RKO (cell line): ENCODE measurements at places on chromosomes 3 and 15.
A peak's percentile ranks its signal among the peaks of the same experiment; 100 is the strongest.

DNA sequence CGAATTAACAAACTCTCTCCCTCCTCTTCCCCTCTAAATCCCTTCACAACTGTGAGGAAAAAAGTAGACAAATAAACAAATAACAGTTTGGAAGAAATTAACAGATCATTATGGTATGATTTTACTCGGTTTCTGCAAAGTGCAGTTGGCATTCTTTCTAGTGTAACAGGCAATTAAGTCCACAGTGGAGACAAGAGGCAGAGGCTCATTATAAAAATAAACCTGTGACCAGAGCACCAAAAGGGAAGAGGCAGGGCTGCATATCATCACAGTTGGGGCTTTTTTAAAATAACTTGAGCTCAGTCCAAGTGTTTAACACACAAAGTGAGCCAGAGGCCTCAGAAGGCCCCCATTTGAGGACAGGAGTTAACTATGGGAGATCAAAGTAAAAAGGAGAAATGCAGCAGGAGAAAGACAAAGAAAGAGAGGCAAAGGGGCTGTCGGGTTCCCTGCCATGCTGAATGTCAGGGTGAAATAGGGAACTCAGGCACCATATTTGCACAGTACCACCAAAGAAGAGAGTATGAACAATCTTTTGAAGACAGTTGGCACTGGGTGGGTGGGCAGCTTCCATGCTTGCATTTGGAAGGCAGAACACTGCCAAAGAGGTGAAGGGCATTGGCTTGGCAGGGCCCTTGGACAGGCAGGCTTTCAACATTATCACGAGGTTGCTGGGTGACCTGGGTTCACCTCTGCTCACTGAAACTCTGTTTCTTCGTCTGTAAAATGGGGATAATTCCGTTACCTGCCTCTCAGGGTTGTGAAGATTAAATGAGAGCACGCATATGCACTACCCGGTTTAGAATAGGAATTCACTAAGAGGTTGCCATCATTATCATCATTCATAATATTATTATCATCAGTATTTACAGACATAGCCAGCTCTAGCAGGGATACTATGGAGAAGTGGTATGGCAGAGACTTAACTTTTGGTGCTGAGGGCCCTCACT is 134.5 kb downstream of the MEX3B start:
- no peak for DNase-seq

DNA sequence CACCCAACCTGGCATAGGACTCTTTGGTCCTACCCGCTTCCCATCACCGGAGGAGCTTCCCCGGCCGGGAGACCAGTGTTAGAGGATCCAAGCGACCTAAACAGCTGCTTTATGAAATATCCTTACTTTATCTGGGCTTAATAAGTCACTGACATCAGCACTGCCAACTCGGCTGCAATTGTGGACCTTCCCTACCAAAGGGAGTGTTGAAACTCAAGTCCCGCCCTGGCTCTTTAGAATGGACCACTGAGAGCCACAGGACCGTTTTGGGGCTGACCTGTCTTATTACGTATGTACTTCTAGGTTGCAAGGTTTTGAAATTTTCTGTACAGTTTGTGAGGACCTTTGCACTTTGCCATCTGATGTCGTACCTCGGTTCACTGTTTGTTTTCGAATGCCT is 761.2 kb upstream of the LMCD1 start:
- no peak for DNase-seq

DNA sequence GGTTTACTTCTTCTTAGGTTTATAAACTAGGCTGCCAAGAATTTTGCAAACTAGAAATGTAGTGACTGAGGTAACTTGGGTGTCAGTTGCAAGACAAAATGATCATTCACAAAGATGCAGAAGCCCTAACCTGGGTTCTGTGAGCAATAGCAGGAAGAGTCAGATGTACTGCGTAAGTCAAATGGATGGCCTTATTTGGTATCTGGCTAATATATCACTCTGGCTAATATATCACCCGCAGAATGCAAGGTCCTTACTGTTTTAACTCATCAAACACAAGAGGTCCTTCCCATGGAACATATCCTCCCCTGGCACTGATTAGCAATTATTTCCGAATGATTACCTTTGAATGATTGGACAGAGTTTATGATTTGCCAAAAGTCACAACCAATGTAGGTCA is 37.4 kb downstream of the RBMS3 start:
- no peak for DNase-seq

DNA sequence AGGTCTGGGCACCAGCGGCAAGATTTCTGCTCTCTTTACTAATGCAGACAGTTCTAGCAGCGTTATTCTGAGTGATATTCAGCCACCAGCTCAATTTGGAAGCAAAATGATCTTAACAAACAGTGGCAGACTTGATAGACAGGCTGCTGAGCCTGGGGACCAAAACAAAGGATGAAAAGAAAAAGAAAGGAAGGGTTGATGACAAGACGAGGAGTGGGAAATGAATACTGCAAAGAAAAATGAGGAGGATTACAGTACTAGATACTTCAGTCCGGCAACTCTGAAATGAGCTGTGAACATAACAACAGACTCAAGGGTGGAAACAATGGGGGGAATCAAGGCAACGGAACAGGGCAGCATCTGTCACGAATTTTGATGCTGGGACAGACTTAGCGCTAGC is 28.8 kb downstream of the FHIT start:
- no peak for DNase-seq

DNA sequence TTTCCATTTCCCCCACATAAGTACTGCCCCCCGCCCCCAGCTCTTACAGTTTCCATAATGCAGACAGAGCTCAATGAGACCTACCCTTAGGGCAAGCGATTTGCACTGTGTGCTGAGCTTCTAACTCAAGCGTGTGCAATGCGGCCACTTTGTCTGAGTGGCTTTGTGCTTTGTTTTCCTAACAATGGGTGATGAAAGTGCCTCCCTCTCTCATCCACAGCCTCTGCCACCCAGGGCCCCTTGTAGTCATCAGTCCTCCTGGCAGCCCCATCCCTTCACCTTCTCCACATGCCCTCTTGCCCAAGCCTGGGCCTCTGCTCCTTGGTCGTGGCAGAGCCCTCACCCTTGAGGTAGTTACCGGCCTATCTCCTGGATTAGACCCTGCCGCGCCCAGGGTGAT is 17.2 kb downstream of the DAPK2 start:
- DNase-seq = no peak

GRCh38 chr3:35944926-35945710 is 305.8 kb downstream of the ARPP21 start:
- DNase-seq = peak; percentile 9

DNA sequence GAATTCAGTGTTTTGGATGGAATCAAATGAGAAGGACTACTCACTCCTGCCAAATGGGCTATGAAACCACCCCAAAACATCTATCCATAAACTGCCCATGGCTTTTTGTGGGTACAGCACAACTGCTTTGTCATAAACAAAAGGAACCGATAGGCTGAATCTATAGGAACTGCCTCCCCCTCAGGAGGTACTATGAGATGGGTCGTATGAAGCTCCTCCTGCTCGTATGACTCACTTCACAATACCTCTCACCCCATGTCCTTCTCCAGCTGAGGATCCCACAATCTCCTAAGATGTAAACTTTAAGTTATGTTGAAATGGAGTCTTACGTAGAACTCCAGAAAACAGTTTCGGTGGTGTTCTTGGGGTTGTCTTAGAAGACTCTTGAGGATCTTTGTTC is 129.9 kb upstream of the SAMMSON start:
- no peak for DNase-seq

GRCh38 chr15:78797951-78798350 is 13.3 kb downstream of the ADAMTS7 start:
- no peak for DNase-seq

GRCh38 chr3:151866711-151867410 is 6.6 kb upstream of the SUCNR1 start:
- DNase-seq = no peak

DNA sequence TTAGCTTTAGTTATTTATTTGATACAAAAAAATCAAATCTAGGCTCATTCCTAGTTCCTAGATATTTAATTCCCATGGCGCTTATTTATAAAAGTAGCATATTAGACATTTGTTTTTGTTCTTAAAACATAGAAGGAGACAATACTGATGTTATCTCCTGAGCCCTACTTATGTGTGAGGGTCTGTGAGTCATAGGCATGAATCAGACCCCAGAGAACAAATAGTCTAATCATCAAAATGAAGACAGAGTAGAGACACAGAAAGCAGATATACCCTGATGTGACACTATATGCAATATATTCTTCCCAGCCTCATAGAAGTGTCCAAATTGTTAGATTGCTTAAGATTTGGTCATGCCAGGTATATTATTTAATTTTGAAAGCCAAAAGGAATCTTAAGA is 44.9 kb downstream of the PEX5L start:
- DNase-seq = no peak

- DNase-seq = no peak
Measured at GRCh38 chr15:67735896-67736295, 89.4 kb upstream of the SKOR1 start.

GRCh38 chr15:89400782-89401545 is 66.3 kb upstream of the POLG start:
- DNase-seq = no peak

- no peak for DNase-seq
Measured at GRCh38 chr3:153767601-153768560, 353.3 kb upstream of the ARHGEF26 start.

DNA sequence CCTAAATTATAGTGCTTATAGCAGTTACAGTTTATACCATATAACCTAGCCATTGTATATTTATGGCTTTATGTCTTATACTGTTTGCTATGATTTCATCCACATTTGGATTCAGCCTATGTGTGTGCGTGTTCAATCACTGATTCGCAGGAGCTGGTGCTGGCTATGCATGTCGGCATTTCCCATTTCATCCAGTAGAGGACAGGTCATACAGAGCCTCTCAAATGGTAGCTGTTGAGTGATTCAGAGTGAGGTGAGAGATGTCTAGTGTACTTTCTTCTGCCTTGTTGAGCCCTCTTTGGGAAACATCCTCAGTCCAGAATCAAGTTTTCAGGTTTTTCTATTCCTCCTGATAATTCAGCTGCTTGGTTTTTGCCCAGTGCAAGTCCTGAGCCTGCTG is 76.1 kb downstream of the FRMD4B start:
- DNase-seq = peak; percentile 73

GRCh38 chr15:59252137-59252536 is 45.5 kb downstream of the LDHAL6B start:
- DNase-seq = no peak

GRCh38 chr3:43061101-43061895 is 44.6 kb downstream of the POMGNT2 start:
- DNase-seq = no peak

GRCh38 chr3:175020101-175020500 is 161.0 kb downstream of the NAALADL2 start:
- no peak for DNase-seq

GRCh38 chr3:128549283-128550112 is 56.5 kb upstream of the GATA2 start:
- DNase-seq = no peak

- no peak for DNase-seq
Measured at GRCh38 chr3:33488683-33489082, 48.5 kb upstream of the UBP1 start.

DNA sequence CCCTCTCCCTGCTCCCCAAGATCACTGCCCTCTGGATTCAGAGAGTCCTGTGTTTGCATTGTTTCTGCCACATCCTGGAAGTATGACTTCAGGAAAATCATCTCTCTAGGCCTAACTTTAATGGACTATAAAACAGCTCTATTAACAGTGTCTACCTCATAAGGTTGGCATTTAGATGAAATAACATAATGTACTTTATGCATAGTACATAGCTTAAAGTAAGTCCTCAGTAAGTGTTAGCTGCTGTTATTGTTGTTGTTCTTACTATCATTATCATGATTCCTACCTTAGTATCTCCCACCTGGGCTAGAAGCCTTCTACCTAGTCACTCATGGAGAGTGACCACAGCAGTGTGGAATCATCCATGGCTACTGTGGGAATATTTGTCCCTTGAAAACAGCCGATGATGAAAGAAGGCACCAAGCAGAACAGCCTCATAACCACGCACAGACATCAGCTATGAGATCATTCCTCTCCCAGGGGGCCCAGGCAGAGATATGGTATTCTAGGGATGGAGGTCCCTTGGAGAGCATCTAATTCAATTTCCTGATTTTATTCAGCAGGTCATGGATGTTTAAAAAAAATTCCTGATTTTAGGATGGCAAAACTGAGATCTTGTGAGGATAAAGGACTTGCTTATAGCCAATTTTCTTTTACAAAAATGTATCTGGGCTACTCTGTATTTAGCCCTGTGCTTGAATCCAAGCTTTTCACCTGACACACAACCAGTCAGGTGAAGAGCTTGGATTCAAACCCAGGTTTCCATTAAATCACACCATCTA is 1.9 kb downstream of the FSD2 start:
- no peak for DNase-seq

- no peak for DNase-seq
Measured at GRCh38 chr3:119990888-119991287, 103.4 kb downstream of the GSK3B start.

DNA sequence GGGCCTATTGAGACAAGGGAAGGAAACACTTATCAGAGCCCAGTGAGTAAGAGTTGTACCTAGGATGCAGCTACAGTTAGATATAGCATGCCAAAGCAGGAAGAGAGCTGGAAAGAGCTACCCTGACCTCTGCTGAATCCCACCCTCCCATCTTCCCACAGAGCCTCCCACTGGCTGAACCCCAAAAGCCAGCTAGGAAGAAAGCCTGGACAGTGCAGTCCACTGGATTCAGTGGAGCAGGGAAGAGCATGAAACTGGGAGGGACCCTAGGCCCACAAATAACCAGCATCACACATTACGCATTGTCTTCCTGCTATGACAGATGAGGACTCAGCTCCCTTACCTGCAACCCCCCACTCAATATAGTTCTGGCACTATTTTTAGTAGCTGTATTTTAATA is 81.5 kb upstream of the AKAP13 start:
- no peak for DNase-seq

- DNase-seq = no peak
Measured at GRCh38 chr15:91499774-91500383, 353.6 kb upstream of the SLCO3A1 start.

DNA sequence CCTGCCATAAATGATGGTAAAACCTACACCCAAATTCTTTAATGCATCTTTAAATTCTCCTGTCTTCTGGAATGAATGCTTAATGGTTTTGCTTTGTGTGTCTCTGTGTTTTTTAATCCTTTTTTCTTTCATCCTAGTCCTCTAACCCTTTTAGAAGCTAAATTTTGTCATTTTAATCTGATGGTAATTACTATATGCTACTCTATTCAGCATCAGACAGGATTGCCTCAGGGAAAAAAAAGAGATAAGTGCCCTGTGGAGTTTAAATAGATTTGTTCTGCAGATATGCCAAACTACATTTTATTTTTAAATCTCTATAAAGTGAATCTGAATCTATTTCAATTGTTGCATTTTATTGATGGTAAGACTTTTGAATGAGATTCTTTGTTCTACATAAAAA is 966.8 kb downstream of the NSUN3 start:
- DNase-seq = no peak

- DNase-seq = peak; percentile 57
Measured at GRCh38 chr3:185851046-185851445, 26.2 kb upstream of the IGF2BP2 start.

- DNase-seq = no peak
Measured at GRCh38 chr3:101836652-101837598, 12.4 kb upstream of the NFKBIZ start.

- peak; percentile 75 for DNase-seq
Measured at GRCh38 chr3:41418961-41419691, 219.8 kb downstream of the CTNNB1 start.
